Hematopoietic multipotent progenitor cell (in vitro differentiated cells): ENCODE measurements at places on chromosomes 16 and 17. TPM values are rescaled to one million over a fixed set of nuclear protein-coding genes. Genes with fewer than 3 reads are reported as not detected.

GRCh38 chr17:289409-289808 lies 63.2 kb downstream of the RPH3AL start:
- DNase-seq: no peak

Gene TBC1D3I
- 0.54 TPM for total RNA-seq

- no peak for DNase-seq
Observed at GRCh38 chr16:49112754-49113153, 168.9 kb downstream of the CBLN1 start.

Gene SLC9A5
- 0.54 TPM for total RNA-seq

Gene TPSG1
- not detected for total RNA-seq

Gene HSD11B2
- total RNA-seq: 0.27 TPM

Gene EVPL
- 7.8 TPM for total RNA-seq

Gene B4GALNT2
- not detected for total RNA-seq

Gene TNP2
- not detected for total RNA-seq

GRCh38 chr16:2273484-2273883 lies 5.6 kb upstream of the RNPS1 start:
- DNase-seq: no peak

- no peak for DNase-seq
Observed at GRCh38 chr17:72409405-72410002, 288.7 kb downstream of the SOX9 start.

Gene TMEM204
- total RNA-seq: 14.8 TPM

DNA sequence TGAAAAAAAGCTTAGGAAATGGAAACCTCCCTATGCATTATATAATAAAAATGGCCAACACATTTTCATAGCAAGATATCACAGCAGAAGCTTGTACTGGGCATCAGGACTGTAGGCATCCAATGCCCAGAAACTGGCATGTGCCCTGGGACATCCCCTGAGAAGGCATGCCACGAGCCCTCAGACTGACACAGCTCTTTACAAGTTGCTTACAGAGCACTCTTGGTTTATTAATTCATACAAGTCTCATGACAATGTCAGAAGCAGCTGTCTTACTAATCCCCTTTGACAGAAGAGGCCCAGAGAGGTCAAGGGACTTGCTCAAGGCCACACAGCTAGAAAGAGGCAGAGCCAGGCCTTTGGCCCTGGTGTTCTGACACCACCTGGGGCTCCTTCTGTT lies 5.6 kb upstream of the CCL2 start:
- no peak for DNase-seq

GRCh38 chr16:48622456-48623303 lies 12.7 kb upstream of the N4BP1 start:
- DNase-seq: no peak

DNA sequence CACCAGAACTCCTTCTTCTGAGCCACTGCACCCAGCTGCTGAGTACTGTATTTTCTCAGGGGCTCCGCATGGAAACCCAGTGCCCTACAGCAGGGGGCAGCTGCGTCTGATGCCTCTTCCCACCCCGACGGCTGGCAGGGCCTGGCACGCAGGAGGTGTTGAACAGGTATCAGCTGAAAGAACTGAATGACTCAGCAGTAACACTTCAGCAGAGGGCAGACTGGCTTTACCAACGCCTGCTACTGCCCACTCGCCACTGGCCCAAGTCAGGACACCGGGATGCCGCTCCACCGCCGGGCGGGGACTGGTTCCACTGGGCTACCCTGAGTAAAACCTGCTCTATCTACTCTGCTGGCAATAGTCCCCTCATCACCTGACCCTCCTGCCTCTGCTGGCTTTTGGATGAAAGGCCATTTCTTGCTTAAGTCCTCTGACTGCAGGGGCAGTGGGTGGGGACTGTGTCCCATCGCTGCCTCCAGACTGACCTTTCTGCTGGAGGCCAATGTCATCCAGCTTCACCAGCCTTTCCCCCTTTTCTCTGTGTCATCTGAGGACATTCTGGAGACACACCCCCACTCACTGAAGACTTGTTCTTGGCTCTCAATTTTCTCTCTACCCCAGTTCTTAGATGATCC lies 100.4 kb upstream of the FA2H start:
- no peak for DNase-seq

Gene TNFRSF12A
- 7.8 TPM for total RNA-seq

DNA sequence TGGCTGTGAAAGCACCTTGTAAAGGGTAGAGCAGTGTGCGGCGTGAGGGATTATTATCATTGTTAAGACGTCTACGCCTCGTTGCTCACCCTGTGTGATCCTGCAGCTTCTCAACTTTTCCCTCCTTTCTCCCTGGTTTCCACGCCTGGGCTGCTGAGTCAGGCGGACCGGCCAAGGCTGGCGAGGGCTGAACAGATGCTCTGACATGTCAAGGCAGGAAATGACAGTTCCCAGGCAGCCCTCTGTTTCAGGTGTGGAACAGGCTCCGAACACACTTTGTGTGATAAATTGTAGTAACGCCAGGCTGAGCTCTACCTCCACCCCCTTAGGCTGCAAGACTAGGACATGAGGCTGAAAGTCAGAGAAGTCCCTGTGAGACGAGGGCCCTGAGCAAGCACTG lies 46.0 kb upstream of the TBX2 start:
- no peak for DNase-seq

Gene SLC7A6
- total RNA-seq: 41.2 TPM

- DNase-seq: no peak
Observed at GRCh38 chr16:29842732-29843346, 20.2 kb downstream of the CDIPT start.

- DNase-seq: no peak
Observed at GRCh38 chr16:23514381-23515152, 4.3 kb upstream of the GGA2 start.

Gene ABCA3
- 8.1 TPM for total RNA-seq

Gene SLC46A1
- total RNA-seq: 3.5 TPM

Gene CLEC10A
- total RNA-seq: under 0.01 TPM

DNA sequence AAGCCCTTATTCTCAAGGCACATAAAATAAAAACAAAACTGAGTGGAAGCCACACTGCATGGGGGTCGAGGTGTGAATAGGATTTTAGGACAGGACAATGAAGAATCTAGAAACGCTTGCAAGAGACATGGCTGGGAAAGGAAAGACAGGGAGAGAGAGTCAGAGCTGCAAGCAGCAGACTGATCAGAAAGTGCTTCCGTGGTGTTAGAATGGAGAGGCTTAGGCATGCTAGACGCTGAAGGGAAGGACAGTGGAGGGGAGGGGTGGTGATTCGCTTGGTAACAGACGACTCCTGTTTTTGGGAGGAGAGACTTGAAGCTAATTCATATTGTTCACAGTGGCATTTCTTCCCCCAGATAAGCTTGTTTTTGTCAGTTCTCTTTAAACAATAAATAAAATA lies 173.5 kb downstream of the AIPL1 start:
- DNase-seq: no peak

DNA sequence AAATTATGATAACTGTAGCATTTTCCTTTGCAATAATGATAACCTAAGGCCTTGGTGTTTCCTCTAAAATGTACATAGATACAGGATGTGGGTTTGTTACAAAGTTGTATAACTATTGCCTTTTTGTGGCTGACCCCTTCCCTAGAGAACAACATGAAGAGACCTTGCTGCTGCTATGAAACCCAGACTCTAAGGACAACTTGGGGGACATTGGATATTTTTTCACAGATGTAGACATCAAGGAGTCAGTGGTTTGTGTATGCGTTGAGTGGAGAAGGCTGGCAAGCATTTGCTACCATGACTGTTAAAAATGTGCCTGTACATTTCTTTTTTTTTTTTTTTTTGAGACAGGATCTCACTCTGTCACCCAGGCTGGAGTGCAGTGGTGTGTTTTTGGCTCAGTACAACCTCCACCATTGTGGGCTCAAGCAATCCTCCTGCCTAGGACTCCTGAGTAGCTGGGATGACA lies 12.3 kb downstream of the HMOX2 start:
- DNase-seq: peak; percentile 13

DNA sequence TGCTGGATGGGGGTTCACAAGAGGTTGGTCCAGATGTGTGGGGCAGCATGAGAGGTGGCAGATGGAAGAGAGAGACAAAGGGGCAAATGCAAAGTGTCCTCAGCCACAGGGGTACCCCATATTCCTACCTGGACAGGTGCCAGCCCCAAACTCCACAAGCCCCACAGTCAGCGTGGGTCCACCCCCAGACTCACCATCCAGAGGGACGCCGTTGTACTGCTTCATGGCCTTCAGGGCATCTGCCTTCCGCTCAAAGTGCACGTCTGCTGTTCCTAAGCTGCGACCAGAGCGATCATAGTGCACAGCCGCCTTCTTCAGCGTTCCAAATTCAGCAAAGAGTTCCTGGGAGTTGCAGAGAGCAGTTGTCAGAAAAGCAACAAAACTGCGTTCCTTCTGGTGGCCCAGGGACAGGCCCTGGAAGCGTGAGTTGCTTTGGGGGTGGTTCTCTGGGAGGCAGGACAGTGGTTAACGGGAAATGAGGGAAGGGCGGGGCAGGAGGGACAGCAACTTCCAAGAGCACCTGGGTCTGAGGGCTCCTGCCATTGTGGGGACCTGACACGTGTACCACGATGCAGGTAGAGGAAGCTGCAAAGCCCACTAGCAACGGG lies 2.3 kb downstream of the ALYREF start:
- DNase-seq: no peak

GRCh38 chr17:80837711-80838110 lies 153.9 kb upstream of the CHMP6 start:
- no peak for DNase-seq

DNA sequence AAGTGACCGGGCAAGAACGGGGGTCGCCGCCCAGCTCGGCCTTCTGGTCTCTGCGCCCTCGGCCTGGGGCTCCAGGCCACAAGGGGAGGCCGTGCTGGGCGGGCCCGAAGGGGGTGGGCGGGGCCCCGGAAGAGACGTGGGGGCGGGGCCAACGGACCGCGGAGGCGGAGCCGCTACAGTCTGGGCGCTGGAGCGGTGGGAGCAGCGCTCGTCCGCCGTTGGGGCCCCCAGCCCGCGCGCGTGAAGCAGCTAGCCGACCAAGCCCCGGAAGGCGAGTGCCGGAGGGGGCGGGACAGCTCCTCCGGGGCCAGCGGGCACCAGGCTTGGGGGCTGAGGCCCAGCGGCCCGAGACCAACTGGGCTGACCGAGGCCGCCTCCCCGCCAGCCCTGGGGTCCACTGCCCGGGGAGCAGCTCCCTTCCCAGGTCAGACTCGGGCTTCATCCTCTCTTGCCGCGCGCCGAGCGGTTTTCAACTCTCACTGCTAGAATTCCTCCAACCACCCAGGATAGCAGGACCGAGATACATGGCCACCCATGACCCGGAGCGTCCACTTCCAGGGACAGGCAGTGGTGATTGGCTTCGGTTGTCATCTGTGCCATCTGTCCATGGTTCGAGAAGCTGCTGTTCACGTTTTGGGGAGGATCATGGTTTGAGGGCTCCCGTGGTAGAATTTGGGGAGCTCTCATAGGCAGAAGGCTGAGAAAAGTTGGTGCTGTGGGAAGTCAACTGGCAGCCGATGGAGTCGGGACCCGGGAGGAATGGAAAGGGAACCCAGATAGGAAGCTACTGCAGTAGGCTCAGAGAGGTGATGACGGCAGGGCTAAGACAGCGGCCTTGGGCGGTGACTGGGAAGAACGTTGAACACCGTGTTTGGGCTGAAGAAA lies 44.6 kb upstream of the LCMT1 start:
- peak; percentile 84 for DNase-seq

DNA sequence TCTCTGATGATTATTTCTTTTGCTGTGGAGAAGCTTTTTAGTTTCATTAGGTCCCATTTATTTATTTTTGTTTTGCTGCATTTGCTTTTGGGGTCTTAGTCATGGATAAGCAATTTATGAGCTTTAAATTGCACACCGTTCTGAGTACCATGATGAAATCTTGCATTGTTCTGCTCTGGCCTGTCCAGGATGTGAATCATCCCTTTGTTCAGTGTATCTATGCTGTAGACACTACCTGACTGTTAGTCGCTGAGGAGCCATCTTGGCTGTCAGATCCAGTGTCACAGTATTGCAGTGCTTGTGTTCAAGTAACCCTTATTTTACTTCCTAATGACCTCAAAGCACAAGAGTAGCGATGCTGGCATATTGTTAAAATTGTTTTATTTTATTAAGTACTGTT lies 218.0 kb upstream of the CNTNAP4 start:
- no peak for DNase-seq

DNA sequence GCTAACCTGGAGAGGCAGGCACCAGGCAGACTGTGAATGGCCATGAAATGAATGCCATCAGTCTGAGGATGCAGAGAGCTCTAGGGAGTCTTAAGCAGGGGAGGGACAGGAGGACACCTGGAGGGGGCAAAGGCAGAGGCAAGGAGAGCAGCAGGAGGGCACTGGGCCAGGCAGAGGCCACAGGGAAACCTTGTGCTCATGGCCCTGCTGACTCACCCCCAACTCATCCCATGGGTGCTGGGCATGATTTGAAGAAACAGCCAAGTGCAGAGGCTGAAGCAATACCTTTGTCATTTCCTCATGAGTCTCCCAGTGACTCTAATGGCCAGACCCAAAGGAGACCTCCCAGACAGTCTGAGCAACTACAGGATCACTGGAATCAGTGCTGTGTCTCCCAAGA lies 141.4 kb downstream of the TMEM132E start:
- DNase-seq: no peak

Gene SPNS3
- 65.4 TPM for total RNA-seq

Gene EVI2B
- 20.7 TPM for total RNA-seq

Gene SOCS1
- 6.2 TPM for total RNA-seq

DNA sequence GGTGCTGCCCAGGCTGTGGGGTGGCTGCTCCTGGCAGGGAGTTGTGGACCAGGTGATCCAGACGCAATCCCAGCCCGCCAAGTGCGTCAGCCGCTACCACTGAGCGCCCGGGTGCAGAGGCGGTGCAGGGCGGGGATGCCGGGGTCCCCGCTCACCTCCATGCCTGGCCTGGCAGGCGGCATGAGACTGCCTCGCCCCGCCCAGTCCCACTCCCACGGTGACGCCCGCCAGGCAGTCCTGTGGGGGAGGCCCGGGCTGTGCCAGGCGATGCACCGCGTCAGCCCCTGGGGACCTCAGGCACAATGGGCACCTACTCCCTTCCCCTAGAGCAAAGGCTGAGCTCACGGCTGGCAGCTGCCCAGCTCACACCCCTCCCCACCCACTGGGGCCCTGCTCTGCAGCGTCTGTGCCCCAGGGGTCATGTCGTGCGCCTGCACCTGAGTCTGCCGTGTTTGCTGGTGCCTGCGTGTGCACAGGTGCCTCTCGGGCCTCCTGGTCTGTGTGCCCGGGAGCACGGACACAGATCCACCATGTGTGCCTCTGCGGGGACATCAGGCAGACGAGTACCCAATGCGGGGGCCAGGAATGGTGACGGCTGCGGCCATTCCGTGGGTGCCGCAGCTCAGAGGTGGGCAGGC lies 5.3 kb downstream of the RPUSD1 start:
- DNase-seq: no peak

GRCh38 chr17:78185981-78186691 lies 716 bp downstream of the TK1 start:
- DNase-seq: no peak

Gene FOXJ1
- 4.6 TPM for total RNA-seq

Gene SEZ6
- under 0.01 TPM for total RNA-seq

DNA sequence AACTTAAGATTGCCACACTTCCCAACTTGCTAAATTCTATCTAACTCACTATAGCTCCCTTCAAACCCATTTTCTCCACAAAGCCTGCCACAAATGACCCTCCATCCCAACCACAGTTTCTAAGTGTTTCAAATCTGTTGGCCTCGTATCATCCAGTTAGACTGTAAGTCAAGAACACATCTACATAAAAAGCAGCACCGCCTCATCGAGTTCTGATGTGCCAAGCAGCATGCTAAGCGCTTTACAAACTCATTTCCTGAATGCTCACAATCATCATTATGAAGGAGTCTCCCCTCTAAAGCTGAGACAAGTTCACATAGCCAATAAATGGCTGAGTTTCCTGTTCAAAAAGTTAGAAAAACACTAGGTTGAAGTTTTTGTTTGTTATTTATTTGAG lies 9.2 kb upstream of the ANKFY1 start:
- DNase-seq: no peak

Gene OTOP3
- total RNA-seq: not detected
